ENCODE measurements at places on chromosomes 2 and 18.
A peak's percentile ranks its signal among the peaks of the same experiment; 100 is the strongest.

DNA sequence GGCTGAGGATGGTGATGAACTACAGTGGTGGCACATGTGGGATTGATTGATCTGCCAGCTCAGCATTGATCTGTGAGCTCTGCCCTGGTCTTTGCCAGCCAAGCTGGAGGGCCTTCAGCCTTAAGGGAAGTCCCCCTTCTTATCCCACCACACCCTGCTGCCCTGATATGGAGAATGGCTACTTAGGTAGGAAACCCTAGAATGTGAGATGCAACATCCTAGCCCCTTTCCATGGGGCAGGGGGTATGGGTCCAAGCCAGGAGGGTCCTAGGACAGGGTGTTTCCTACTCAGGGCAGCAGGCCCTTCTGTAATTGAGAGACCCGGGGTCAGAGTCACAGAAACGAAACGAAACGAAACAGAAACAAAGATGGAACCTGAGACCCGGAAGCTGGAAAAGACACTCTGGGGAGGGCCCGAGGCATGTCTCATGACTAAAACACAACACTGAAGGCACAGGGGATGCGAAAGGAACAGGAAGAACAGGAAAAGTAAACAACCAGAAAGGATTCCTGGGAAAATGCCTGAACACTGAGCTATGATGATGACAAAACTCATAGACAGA, 16.9 kb upstream of the SULT1C2 start:
- DNase-seq = peak; percentile 30

DNA sequence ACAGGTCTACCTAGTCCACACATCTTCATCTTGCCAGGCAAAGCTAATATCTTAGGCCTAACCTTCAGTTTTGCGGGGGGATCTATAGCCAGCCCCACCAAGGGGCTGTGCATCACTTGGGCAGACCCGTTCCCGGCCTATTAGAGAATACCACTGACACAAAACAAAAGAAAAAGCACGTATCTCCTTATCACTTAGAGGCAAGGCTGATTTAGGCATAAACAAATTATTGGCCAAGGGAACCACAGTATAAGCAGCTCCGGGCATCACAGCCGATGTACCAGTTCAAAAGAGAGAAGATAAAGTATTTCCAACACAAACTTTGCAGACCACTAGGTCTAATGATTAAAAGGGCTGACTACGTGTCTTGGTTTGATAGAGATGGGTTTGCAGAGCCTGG, 248.0 kb downstream of the TCF4 start:
- no peak for DNase-seq

- DNase-seq = no peak
These were observed 74.8 kb downstream of the EN1 start for GRCh38 chr2:118772487-118773200.

DNA sequence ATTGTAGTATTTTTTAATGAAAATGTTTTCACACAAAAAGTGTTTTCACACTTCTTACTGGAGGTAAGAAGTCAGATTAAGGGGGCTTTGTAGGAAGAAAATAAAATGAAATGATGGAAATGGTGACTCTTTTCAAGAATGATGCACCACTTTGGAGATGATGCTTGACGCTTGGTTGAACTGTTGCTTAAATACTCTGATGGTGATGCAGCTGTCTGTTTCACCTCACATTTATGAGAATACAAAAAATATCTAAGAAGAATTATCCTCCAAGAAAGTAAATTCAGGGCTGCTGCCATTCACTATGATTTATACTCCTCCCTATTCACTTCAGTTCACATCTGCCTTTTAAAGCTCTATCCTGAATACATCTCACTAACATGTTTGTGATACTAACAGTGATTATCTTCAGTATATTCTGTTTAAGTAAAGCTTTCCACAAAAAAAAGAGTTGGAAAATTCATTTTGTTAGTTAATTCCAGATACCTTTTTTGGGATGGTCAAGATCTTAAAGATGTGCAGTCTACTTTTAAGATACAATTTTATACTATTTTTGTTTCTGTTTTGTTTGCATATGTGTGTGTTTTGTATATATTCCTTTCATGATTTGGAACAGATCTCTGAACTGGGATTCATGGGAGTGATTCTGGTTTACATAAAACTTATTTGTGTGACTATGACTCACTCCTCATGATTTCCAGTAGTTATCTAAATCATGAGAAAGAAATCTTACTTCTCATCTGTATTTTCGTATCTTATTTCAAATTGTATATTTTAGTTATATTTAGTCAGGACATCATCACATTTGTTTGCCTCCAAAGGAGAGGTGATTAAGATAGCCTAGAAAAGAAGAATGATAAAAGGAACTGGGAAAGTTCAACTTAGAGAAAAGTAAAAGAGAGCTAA, 53.1 kb downstream of the SLC39A10 start:
- DNase-seq = peak; percentile 22

Data from cardiac fibroblast (primary cell).